ENCODE measurements at places on chromosomes 16 and 17.

GRCh38 chr16:84103678-84104077 lies 13.1 kb downstream of the MBTPS1 start:
- DNase-seq, result no peak

- DNase-seq, result no peak
Measured at GRCh38 chr16:85395913-85396878, 216.9 kb upstream of the GSE1 start.

DNA sequence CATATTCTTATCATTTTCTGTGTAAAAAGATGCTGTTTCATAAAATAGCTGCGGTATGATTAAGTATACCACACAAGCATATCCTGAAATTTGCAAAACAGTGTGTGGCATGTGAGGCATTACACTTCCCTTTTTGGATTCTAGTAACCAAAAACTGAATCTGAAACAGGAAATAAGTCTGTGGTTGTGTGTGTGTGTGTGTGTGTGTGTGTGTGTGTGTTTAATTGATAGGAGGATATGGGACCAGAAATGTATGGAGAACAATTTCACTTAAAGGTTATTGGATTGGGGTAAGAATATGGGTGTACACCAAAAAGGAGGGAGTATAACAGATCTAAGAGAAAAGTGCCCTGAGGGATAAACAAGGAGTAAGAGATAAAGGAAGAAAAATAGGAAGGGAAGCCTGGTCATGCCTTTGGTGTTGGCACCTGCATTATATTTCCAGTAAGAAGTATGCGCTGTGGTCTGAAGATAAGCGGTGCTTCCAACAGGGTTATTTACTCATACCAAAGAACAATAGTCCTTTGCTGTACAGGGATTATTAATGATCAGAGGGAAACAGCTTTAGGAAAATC lies 4.0 kb downstream of the LYRM1 start:
- no peak for DNase-seq

- DNase-seq, result no peak
Measured at GRCh38 chr17:74687886-74688285, 24.8 kb downstream of the CD300LF start.

- no peak for DNase-seq
Measured at GRCh38 chr17:58302919-58303585, 22.3 kb upstream of the MPO start.

DNA sequence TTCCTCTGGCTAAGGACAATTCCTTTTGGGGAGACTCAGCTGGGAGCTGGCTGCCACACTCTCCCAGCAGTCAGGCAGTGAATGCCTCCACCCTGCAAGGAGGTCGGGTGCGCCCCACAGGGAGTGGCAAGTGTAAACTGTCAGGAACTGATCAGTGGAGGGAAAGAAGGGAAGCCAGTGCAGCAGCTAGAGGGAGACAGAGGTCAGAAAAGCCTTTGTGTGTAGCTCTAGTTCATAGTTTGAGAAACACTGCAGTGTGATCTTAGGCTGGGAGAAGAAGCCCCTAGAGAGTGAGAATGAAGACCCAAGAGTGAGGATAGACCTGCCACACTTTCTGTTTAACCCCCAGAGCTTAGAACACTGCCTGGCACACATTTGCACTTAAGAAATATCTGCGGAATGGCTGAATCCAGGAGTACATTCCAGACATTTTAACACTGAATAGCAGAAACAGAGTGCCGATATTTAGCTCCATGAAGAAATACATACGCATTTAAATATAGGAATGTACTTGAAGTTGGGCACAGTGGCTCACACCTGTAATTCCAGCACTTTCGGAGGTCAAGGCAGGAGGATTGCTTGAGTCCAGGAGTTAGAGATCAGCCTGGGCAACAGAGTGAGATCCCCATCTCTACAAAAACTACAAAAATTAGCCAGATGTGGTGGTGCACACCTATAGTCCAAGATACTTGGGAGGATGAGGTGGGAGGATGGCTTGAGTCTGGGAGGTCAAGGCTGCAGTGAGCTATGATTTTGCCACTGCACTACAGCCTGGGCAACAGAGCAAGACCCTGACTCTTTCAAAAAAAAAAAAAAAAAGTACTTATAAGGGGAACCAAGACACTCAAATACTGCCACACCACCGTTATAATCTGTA lies 11.1 kb upstream of the SLC5A11 start:
- no peak for DNase-seq

GRCh38 chr17:50048988-50049387 lies 6.9 kb upstream of the ITGA3 start:
- DNase-seq, result no peak

- no peak for DNase-seq
Measured at GRCh38 chr16:51624080-51624775, 473.2 kb upstream of the SALL1 start.

- DNase-seq, result no peak
Measured at GRCh38 chr16:11346700-11347319, 1.6 kb downstream of the RMI2 start.

GRCh38 chr16:7086822-7087616 lies 245.6 kb upstream of the RBFOX1 start:
- DNase-seq, result no peak

- DNase-seq, result no peak
Measured at GRCh38 chr16:54655121-54655590, 275.5 kb upstream of the IRX5 start.

DNA sequence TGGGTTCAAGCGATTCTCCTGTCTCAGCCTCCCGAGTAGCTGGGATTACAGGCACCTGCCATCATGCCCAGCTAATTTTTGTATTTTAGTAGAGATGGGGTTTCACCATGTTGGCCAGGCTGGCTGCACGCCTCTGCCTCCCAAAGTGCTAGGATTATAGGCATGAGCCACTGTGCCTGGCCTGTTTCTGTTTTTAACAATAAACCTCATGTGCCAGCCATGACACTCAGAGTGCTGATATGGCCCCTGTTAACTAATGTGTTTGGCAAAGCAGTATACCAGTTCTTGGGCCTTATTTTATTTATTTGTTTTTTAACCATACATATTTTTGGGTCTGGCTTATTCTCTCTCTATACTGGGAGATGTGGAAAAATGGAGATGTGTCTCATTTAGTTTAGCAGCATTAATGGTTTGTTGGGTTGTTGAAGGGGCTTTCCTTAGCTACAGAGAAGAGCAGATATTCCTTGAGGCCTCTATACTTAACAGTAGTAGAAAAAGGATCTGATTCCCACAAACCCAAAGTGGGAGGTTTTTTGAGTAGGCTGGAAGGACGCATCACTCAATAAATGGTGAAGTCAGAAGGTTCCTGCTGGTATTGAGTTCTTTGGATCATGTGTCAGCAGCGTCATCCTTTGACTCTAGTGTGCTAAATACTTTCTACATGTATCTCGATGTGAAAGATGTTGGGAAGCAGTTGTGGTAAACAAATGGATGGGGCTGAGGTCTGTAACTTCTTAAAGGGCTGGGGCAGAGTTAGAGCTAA lies 16.2 kb upstream of the CDK5R1 start:
- DNase-seq, result no peak

DNA sequence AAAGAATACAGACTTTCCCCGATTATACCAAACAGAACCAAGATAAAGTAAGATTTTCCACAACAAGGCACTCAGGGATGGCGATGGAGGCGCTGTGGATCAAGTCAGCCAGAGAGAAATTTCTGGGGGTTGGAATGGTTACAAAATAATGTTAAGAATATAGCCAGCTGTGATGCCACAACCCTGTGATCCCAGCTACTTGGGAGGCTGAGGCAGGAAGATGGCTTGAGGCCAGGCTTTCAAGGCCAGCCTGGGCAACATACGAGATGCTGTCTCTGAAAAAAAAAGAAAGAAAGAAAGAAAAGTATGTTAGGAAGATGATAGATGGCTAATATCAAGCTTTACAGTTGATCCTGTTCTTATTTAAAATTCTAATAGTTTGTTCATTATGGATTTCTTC lies 10.6 kb upstream of the ALOX12 start:
- no peak for DNase-seq

GRCh38 chr16:82609140-82609539 lies 17.6 kb upstream of the CDH13 start:
- DNase-seq, result no peak

DNA sequence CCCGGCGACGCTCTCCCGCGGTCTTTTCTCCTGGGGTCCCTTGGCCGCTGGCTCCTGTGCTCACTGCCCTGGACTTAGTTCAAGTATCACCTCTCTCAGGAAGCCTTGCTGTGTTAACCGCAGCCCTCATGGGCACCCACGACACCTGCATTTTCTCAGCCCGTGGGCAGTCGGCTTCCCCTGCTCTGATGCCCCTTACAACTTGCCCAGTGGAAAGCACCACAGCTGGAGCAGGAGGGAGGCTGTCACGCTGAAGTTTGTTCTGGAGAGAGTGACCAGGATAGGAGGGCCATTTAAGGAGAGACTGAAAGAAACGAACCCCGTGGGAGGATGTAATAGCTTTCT lies 395 bp downstream of the STXBP4 start:
- no peak for DNase-seq

- DNase-seq, result no peak
Measured at GRCh38 chr17:79797492-79798298, 818 bp upstream of the CBX8 start.

GRCh38 chr16:79061181-79061580 lies 539.4 kb downstream of the MAF start:
- DNase-seq, result no peak

DNA sequence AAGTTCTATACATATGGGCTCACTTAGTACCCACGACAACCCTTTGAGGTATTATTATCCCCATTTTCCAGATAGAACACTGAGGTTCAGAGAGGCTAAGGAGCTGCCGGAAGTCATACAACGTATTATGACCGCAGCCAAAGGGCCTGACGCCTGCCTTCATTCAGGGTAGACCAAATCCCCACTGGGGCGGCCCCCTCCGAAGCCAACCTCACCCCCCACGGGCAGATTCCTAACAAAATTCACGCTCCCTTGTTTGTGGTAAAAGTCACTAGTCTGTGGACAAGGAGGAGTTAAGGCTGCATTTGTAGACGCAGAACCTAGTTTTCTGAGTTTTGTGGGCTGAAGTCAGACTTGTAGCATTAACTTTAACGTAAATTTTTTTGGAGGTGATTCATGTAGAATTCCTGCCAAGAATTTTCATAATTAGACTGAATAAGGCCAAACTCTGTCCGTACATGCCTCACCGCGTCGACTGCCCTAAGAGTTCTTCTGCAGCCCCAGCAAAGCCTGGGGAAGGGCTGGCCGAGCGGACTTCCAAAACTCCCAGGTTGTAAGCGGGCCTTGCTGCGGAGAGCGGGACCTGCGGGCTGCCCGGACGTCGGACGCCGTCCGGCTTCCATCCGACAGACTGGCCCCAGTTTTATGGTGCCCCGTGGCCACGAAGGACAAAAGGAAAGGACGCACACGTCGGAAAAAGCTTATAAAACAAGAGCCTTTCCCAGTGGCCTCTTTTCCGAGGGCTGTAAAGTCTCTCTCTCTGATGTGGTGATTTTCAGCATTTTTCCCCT lies 75.7 kb downstream of the NXN start:
- no peak for DNase-seq

DNA sequence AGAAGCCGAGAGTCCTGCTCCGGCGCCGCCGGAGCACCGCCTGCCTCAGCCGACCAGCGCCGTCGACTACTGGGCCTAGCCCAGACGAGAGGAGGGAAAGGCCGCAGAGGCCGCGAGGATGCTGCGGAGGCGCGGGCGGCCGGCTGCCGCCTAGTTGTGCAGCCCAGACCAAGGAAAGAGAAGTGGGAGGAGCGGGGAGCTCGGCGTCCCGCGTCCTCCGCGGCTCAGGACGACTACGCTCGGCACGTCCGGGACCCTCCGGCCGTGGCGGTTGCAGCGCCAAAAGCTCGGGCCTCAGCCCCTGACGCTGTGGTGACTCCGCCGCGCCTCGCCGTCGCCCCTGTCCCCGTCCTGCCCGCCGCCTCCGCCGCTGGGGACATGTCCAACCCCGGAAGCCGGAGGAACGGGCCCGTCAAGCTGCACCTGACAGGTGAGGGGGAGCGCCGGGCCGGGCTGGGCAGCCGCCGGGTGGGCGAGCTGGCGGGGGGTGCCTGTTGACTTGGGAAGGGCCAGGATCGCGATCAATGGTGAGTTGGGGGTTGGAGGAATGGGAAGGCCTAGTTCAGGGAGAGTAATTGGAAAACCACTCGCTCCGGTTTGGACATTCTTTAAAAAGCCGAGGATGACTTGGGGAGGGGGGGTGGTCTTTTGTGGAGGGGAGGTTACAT lies 37.7 kb downstream of the RNF135 start:
- DNase-seq, result peak; percentile 26

DNA sequence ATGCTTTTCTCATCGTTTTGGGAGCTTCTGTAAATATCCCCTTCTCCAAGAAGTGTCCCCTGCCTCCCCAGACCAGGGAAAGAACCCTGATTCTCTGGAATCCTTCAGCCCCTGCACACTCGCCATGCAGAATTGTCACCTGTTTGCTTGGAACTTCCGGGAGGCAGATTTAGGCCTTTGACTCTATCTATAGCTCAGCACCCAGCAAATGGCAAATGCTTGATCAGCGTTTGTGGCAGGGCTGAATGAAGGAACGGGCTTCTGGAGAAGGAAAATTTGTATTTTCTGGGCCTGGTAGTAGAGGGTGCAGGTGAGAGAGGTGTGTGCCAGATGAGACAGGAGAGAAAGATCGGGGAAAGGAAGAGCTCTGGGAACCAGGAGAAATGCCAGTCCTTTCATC lies 18.3 kb upstream of the CACNG4 start:
- DNase-seq, result no peak

- no peak for DNase-seq
Measured at GRCh38 chr17:13957636-13958035, 111.7 kb upstream of the COX10 start.

GRCh38 chr16:4936991-4937781 lies at the start of gene PPL:
TSS of gene PPL (minus strand) at chr16:4937148. CDS start at chr16:4937045, 103 bp downstream.
- no peak for DNase-seq

DNA sequence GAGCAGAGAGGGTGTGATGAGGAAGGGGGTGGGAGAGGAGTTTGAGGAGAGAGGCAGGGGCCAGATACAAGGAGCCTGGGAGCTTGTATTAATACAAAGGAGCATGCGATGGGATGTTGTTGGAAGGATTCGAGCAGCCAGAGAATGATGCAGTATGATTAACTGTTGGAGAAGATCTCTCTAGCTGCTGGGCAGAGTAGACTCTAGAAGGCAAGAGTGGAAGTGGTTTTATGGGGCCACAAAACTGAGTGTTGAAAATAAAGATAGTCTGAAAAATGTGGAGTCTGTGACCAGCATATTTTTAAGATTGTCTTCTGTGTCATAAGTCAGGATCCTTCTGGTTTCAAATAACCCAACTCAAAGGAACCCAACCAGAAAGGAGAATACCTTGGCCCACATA lies 98.3 kb downstream of the MSI2 start:
- no peak for DNase-seq

GRCh38 chr17:4881761-4882555 lies 17.4 kb upstream of the C17orf107 start:
- DNase-seq, result no peak

- no peak for DNase-seq
Measured at GRCh38 chr16:14608604-14609003, 21.5 kb downstream of the PARN start.

DNA sequence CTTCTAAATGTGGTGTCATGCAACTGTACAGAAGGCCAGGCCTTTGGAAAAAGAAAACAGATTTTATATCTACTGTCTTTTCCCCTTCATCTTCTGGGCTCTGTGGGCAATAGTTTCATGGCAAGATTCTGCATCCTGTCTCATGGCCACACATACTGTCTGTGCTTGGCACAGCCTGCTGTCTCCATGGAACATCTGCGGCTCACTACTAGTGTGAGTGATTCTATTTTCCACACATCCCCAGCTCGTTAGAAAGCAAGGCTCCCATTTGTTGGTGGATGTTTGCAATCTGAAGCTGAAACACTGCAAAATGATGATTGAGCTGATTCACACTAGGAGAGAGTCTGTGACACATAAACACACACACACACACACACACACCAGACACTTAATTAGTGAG lies 32.4 kb downstream of the CACNG3 start:
- no peak for DNase-seq

- DNase-seq, result no peak
Measured at GRCh38 chr17:83143817-83144231, 64.4 kb downstream of the METRNL start.

GRCh38 chr17:30005709-30006320 lies 64.4 kb downstream of the EFCAB5 start:
- DNase-seq, result no peak

All from stimulated activated CD8-positive, alpha-beta memory T cell treated with anti-CD3 and anti-CD28 coated beads, Interleukin-15, amount 100 ng/mL, for 48 hours (primary cell).